ELF-1 (cell line): ENCODE measurements at places on chromosomes 4 and X.
A peak's percentile ranks its signal among the peaks of the same experiment; 100 is the strongest.

- no peak for DNase-seq
Observed at GRCh38 chrX:37846558-37846933, 825 bp downstream of the DYNLT3 start.

DNA sequence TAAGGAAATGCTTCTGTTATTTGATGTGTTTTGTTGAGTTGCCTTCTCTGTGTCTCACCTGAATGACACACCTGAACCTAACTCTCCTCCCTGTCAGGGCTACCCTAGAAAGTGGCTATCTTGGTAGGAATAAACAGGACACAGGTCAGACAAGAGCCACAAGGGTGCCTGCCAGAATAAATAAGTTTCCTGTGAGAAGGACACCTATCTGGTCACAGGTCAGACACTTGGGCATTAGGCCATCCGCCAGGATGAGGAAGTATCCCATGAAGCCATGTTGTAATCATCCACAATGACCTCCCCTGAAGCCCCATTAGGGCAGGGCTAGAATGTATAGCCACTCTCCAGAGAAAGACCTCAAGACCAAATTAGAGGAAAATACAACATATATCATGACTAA, 318.8 kb downstream of the ZNF674 start:
- DNase-seq = no peak

GRCh38 chr4:185764876-185765275, 47.1 kb downstream of the SORBS2 start:
- no peak for DNase-seq

GRCh38 chr4:40980318-40980883, 230.6 kb downstream of the NSUN7 start:
- DNase-seq = peak; percentile 35

DNA sequence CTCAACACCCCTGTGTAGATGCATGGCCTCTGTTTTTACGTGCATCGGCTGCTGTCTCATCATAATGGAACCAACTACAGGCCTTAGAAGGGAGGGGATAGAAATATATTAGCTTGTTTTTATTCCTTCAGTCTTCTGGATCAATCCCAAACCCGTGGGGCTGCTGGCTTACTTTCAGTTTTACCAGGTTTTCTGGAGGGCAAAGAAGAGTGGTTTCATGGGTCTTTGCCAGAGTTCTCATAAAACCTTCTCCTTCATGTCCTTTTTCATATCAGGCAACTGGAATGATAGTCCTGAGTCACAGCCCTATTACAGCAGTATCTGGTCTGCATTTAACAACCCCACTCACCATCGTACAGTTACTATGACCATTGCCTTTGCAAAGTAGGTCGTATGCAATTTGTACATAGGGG, 34.6 kb downstream of the PPP2R2C start:
- no peak for DNase-seq

- no peak for DNase-seq
Observed at GRCh38 chr4:101295691-101296090, 51.6 kb downstream of the PPP3CA start.

DNA sequence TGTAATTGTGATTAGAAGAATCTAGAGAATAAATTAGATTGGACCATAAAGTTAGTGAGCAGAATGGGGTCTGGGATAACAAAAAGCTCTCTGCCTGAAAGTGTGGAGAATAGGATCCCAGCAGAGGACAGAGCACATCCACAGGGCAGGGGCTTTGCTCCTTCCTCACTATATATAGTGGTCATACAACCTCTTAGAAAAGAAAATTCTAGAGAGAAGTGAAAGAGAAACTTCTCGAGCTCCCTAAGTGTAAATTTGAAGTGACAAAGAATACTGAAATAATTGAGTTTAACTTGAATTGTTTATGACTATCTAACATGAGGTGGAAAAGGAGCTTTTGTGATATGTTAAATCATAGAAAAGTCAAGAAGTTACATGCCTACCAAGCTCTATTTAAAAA, 14.9 kb downstream of the ADAM29 start:
- no peak for DNase-seq

- no peak for DNase-seq
Observed at GRCh38 chr4:163191999-163192398, 25.3 kb upstream of the NAF1 start.

GRCh38 chr4:82704156-82704555, 94.4 kb downstream of the SCD5 start:
- DNase-seq = no peak

GRCh38 chr4:123356921-123357320, 39.7 kb upstream of the SPRY1 start:
- no peak for DNase-seq

DNA sequence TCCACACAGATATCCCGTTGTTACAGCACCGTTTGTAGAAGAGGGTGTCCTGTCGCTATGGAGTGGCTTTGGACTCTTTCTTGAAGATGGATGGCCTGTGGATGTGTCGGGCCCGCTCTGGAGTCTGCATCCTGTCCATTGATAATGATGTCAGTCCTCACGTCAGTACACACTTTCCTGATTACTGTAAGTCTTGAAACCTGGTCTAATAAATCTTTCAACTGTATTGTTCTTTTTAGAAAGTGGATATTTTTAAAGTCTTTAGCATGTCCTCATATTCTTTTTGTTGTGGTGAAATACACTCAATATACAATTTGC, 14.9 kb downstream of the MSANTD1 start:
- no peak for DNase-seq

DNA sequence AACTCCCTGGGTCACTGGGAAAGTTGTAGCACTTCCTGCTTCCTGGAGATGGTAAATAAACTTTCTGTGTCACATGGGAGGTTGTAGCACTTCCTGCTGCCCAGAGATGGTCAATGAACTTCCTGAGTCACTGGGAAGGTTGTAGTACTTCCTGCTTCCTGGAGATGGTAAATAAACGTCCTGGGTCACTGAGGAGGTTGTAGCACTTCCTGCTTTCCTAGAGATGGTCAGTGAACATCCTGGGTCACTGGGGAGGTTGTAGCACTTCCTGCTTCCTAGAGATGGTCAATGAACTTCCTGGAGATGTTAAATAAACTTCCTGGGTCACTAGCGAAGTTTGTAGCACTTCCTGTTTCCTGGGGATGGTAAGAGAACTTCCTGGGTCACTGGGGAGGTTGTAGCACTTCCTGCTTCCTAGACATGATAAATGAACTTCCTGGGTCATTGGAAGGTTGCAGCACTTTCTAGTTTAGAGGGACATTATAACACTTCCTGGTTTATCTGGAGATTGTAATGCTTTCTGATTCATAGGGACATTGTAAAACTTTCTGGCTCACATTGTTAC, 62.3 kb upstream of the CD99 start:
- no peak for DNase-seq

- DNase-seq = no peak
Observed at GRCh38 chr4:12703036-12703435, 781.1 kb downstream of the RAB28 start.

DNA sequence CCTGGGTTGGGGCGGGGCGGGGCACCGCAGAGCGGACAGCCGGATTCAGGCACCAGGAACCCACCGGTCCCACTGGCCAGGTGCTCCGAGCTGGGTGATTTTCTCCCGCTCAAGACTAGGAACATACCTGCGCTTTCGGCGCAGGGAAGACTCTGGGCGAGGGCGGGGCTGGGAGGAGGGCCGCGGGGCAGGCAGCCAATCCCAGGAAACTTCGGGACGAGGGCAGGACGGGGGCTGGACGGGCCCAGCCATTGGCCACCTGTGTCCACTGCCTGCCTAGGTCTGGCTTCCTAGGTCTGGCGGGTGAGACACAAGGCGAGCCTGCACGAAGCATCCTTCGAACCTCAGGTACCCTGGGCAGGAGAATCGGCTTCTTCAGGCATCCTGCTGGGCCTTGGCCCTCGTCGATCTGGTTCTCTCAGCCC, 274 bp upstream of the ERVMER34-1 start:
- DNase-seq = peak; percentile 88

DNA sequence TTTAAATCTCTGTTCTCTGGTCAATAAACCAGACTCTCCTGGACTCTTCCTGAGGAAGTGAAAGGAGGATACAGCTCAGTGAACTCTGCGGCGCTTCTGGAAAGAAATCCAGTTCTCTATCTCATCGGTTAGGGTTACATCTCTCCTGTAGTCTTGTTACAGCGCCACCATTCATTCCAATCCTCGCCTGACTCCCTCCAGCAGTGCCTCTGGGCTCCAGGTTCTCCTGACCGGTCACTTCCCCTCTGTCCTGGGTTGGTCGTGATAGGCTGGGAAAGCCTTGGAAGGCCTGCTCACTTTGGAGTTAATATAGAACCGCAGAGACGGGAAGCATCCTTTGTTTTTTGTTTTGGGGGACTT, 97.0 kb upstream of the STOX2 start:
- peak; percentile 44 for DNase-seq

DNA sequence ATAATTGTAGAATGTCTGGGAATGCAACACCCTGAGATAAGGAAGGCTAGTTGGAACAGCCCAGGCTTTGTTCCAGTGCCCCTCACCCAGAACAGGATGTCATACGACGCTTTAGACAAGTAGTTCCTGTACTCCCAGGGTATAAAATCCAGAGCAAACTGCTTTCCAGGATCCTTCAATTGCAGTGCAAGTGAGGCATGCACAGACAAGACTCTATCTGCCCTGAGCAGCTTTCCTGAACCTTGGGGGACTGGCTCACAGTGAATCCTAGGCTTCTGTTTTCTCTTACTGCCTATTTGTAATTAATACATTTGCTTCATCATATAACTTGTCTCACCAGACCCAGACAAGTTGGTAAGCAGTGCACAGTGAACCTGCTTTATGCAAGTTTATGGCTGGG, 48.4 kb upstream of the IL9R start:
- no peak for DNase-seq

- no peak for DNase-seq
Observed at GRCh38 chr4:1570291-1571164, 113.6 kb downstream of the FAM53A start.

DNA sequence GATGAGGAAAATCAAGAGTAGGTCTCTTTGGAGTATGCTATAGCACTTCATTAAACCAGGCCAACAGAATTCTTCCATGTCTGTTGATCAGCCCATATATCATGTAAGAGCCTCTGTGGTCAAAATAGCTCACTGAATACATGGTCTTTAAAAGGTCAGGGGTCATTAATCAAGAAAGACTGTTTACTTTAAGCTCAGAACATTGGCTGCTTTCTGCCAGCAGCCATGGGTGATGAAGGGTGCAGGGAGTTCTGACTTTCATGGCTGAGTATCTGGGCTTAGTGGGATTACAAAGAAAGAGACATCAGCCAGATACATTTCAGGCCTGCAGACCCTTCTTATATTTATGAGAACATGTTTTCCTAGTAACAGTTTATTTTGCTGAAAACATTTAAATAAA, 7.1 kb upstream of the C4orf54 start:
- peak; percentile 47 for DNase-seq

- DNase-seq = peak; percentile 70
Observed at GRCh38 chrX:56978172-56978571, 17.2 kb downstream of the SPIN3 start.

- peak; percentile 3 for DNase-seq
Observed at GRCh38 chr4:74098427-74098994, 484 bp downstream of the CXCL2 start.

DNA sequence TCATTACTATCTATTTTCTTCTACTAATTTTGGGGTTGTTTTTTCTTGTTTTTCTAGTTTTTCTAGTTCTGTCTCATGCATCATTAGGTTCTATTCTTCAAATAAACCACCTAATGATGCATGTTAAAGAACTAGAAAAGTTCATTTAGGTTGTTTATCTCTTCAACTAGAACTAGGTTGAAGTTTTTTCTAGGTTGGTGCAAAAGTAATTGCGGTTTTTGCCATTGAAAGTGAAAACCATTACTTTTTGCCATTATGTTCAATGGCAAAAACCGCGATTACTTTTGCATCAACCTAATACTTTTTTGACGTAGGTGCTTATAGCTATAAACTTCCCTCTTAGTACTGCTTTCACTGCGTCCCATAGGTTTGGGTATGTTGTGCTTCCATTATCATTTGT, 64.4 kb upstream of the SLC7A3 start:
- no peak for DNase-seq

DNA sequence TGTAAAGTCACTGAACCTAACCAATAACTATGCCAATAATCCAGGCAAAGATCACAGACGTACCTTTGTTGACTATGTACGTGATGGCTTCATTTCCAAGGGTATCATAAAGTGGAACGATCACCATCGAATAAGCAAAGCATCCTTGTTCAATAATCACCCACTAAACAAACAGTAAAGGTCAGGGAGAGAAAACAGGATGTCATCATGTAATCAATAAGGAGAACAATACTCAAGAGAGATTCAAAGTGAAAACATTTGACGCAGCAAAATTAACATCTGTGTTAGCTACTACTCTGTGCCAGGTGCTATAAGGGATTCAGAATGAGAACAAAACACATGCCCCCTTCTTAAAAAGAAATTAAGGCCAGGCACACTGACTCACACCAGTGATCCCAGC, 42.9 kb upstream of the CENPU start:
- DNase-seq = no peak

DNA sequence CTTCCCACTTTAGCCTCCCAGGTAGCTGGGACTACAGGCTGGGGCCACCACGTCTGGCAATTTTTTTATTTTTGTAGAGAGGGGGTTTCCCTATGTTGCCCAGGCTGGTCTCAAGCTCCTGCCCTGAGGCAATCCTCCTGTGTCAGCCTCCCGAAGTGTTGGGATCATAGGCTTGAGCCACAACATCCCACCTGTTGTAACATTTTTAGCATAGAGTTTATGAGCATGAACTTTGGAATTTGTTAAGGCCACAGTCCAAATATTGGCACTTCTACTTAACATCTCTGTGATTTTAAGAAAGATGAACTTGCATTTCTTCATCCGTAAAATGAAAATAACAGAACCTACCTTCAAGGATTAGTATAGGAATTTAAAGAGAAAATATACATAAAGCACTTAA, 445.6 kb downstream of the IQCM start:
- DNase-seq = no peak

GRCh38 chr4:182465114-182465513, 221.9 kb downstream of the TENM3 start:
- DNase-seq = no peak

GRCh38 chr4:118741301-118741855, 56.2 kb downstream of the METTL14 start:
- no peak for DNase-seq

DNA sequence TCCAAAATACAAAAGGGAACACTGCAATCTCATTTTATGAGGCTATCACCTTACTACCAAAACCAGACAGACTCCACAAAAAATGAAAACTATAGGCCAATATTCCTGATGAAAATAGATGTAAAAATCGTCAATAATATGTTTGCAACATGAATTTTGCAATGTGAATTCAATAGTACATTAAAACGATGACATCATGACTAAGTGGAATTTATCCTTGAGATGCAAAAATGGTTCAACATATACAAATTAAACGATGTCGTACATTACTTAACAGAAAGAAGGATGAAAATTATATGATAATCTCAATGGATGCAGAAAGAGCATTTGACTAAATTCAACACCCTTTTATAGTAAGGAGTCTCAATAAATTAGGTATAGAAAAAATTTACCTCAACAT, 123.0 kb downstream of the AREG start:
- no peak for DNase-seq
